Suprapubic skin (tissue), 4 donors: ENCODE measurements at places on chromosomes 13 and 19. TPM values are rescaled to one million over a fixed set of nuclear protein-coding genes. Genes with fewer than 3 reads are reported as not detected.
A peak's percentile ranks its signal among the peaks of the same experiment; 100 is the strongest.

GRCh38 chr13:81184556-81185265 is 843.8 kb upstream of the SPRY2 start:
- DNase-seq, result no peak

DNA sequence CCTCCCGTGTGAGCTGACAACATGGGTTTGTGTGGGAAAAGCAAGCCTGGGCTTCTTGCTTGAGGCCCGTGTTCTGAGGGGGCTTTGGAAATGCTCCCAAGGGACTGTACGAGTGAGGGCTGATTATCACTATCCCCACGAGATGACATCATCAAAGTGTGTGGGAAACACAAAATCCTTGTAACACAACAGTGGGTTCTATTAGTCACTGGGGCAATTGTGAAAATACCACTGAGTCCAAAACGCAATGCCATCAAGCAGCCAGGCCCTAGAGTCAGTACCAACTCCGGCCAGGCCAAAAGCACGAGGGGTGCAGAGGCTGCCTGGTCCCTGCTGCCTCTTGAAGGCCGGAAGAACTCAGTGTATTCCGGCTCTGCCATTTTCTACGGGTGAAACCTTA is 29.6 kb downstream of the CAPS start:
- no peak for DNase-seq

GRCh38 chr13:25300861-25301346 is 521 bp upstream of the NUP58 start:
- peak; percentile 77 for DNase-seq

- DNase-seq, result peak; percentile 4
These were observed 184.0 kb upstream of the UBL3 start for GRCh38 chr13:30034458-30034795.

DNA sequence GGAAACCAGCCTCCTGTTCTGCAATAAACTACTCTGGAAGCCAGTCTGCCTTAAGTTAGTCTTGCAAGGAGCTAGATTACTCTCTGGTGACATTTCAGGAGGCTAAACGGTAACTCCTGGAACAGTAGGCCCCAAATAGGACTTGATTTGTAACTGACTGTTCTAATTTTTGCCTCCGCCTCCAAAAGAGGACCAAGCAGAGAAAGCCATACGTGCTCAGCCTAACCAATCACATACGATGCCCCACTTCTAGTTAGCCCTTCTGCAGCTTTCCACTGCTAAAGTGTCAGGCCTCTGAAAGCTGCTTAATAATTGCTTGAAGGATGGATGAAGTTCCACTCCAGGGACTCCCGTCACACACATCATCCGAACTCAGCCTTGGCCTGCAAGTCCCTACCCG is 744 bp downstream of the ZNF805 start:
- DNase-seq, result no peak

- DNase-seq, result peak; percentile 62
These were observed 168.2 kb downstream of the TEX29 start for GRCh38 chr13:111488486-111489132.

DNA sequence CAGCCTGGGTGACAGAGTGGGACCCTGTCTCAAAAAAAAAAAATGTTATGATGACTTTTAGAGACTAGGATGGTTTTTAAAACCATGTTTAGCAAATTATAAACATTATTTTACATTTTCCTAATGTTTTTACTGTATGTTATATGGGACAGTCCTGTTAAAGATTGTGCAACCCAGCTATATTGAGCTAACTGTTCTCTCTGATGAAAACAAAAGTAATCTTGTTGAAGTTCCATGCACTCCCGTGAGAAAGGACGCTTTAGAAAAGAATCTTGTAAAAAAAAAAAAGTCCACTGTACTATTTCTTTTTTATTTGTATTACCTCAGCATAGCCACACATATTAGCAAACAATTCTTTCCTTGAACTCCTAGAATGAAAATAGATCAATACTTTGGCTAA is 451.2 kb downstream of the DCT start:
- no peak for DNase-seq

- no peak for DNase-seq
These were observed 141.0 kb downstream of the DCLK1 start for GRCh38 chr13:35990196-35990595.

GRCh38 chr19:33780746-33781145 is 15.9 kb upstream of the KCTD15 start:
- no peak for DNase-seq

- DNase-seq, result no peak
These were observed 14.7 kb downstream of the CILP2 start for GRCh38 chr19:19552798-19553197.

DNA sequence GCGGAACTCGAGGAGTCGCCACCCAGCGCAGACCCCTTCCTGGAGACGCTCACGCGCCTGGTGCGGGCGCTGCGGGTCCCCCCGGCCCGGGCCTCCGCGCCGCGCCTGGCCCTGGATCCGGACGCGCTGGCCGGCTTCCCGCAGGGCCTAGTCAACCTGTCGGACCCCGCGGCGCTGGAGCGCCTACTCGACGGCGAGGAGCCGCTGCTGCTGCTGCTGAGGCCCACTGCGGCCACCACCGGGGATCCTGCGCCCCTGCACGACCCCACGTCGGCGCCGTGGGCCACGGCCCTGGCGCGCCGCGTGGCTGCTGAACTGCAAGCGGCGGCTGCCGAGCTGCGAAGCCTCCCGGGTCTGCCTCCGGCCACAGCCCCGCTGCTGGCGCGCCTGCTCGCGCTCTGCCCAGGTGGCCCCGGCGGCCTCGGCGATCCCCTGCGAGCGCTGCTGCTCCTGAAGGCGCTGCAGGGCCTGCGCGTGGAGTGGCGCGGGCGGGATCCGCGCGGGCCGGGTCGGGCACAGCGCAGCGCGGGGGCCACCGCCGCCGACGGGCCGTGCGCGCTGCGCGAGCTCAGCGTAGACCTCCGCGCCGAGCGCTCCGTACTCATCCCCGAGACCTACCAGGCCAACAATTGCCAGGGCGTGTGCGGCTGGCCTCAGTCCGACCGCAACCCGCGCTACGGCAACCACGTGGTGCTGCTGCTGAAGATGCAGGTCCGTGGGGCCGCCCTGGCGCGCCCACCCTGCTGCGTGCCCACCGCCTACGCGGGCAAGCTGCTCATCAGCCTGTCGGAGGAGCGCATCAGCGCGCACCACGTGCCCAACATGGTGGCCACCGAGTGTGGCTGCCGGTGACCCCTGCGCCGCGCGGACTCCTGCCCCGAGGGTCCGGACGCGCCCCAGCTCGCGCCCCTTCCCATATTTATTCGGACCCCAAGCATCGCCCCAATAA is 2.3 kb downstream of the AMH start:
- DNase-seq, result no peak

GRCh38 chr13:55410398-55411330 is 1730.1 kb upstream of the PRR20A start:
- DNase-seq, result no peak

DNA sequence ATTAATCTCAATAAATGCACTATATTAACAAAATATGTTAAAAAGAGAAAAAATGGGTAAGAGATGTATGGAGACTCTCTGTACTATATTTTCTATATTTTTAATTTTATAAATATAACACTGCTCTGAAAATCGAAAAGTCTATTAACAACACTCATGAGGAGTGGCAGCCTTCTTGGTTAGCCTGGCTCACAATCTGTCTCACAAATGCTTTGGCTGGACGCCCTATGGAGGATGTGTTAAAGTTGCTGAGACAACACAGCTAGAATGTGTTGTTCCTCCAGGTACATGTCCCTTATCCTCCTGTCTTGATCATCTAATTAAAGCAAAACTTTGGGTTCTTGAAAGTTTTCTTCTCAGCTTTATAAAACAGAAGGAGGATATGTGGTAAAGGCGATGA is 396.6 kb upstream of the PCDH20 start:
- no peak for DNase-seq

DNA sequence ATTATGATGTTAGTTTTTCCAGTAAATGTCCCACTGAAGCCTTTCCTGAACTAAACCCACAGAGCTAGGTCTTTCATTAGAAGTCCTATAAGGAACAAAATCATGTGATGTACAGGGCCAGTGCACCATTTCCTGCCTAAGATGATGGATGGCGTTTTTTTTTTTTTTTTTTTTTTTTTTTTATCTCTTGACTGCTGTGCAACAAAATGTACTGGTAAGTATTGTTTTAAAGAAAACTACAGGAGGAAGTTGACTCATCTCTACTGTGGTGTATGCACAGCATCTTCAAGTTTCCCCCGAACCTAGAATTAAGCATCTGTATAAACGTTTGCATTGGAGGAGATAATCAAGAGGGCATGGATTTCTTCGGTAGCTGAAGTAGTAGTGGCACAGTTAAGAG is 197.5 kb downstream of the NBEA start:
- DNase-seq, result no peak

GRCh38 chr19:12772323-12772722 is 3.0 kb downstream of the HOOK2 start:
- DNase-seq, result no peak

- no peak for DNase-seq
These were observed 1.2 kb upstream of the PNMA8A start for GRCh38 chr19:46472592-46472991.

DNA sequence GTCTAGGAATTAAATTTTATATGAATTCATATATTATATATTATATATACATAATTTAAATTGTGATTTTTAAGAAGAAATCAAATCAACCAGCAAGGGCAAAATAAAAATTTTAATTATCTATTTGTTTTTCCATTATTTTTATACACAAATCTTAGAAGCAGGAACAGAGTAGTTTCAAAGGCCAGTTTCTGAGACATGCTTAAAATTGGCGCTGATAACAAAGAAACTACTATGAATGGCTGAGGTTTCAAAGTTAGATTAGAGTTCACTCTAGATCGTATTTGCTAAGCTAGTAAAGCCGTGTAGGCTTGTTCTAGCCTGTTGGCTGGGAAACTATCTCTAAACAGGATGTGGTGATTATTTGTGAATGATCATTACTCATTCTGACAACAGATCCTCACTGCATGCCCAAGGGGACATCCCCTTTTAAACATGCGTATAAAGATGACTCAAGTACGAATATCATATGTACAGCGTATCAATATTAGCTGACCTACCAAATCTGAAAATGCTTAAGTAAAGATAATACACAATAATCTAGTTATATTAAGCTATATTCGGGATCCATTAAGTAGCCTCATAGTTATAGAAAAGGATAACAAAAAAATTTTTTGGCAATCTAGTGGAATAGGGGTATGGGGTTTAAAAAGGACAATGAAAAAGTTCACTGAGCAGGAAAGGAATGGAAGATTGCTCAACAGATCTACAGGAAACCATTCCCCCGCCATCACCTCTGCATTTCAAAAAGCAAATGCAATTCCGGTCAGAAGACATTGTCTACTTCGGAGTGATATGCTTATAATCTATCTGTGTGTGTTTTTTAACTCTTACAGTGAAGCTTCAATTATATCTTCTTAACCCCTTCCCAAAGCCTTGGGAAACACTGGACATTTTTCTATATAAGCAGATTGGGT is 150.1 kb downstream of the SHISA2 start:
- no peak for DNase-seq

GRCh38 chr13:50094615-50095293 is 79.5 kb downstream of the KCNRG start:
- DNase-seq, result no peak

ZNF132 gene
- 1.7 TPM for total RNA-seq

ZNF737 gene
- total RNA-seq, result 10.8 TPM

PRDX2 gene
- total RNA-seq, result 270 TPM

CADM4 gene
- total RNA-seq, result 15.0 TPM
